Right renal pelvis (tissue), 4 donors: ENCODE measurements at places on chromosomes 1 and 21. TPM values are rescaled to one million over a fixed set of nuclear protein-coding genes. Genes with fewer than 3 reads are reported as not detected.
A peak's percentile ranks its signal among the peaks of the same experiment; 100 is the strongest.

GRCh38 chr1:35847935-35848565 lies 35.0 kb upstream of the AGO1 start:
- DNase-seq, result no peak

Gene PADI4
- 0.49 TPM for polyA plus RNA-seq

Gene PDC
- polyA plus RNA-seq, result 0.22 TPM

- no peak for DNase-seq
Observed at GRCh38 chr1:162681122-162681436, 48.8 kb downstream of the DDR2 start.

GRCh38 chr1:156618853-156619581 lies at the start of gene HAPLN2:
HAPLN2 (plus strand) TSS chr1:156619415; CDS start chr1:156623491, 4,076 bp downstream.
- no peak for DNase-seq

DNA sequence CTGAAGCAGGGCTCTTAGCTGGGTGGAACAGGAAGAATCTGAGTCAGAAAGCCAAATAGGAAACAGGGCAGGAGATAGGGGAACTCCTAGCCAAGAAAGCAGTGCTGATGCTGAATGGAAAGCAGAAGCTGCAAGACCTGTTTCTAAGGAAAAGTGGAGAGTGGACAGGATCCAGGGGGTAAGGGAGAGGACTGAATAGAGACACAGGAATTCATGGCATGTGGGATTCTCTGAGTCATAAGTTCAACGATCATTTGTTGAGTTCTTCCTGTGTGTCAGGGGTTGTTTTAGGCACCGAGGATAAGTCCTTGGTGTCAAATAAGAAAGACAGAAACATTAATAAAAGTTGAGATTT lies 153.8 kb upstream of the FGGY start:
- no peak for DNase-seq

DNA sequence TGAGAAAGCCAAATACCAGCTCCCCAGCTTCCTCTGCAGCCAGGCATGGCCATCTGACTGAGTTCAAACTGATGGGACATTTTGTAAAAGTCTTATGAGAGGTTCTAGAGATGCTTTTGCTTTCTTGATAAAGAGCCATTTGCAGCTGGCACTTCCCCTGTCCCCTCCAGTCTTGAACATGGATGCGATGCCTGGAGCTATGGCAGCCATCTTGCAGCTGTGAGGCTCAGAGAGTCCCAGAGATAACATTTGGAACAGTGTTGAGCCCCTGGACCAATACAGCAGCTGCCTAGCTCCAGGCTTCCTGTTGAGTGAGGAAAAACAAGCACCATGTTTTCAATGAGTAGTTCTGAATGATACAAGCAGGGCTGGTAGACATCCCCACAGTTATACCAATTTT lies 13.8 kb downstream of the CDCP2 start:
- DNase-seq, result no peak

- no peak for DNase-seq
Observed at GRCh38 chr1:30753660-30754123, 3.9 kb downstream of the LAPTM5 start.

GRCh38 chr21:15028186-15028585 lies 36.6 kb downstream of the NRIP1 start:
- no peak for DNase-seq

DNA sequence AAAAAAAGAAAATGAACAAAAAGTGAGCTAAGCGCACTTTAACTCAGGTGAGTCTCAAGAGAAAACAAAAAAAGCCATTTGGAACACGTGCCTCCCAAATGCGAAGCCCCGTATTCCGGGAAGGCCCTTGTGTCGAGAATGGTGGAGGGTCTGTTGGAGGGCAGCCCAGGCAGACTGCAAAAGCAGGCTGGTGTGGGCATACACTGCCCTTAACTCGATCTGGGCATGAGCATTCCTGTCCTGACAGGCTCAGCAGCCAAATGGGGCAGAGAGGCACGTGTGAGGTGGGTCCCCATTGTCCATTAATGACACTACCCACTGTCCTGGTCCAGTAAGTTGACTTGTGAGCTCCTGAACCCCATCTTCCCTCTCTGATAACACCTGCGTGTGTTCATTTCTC lies 57.7 kb downstream of the EVA1C start:
- no peak for DNase-seq

- no peak for DNase-seq
Observed at GRCh38 chr1:51961231-51961630, 29.3 kb downstream of the RAB3B start.

DNA sequence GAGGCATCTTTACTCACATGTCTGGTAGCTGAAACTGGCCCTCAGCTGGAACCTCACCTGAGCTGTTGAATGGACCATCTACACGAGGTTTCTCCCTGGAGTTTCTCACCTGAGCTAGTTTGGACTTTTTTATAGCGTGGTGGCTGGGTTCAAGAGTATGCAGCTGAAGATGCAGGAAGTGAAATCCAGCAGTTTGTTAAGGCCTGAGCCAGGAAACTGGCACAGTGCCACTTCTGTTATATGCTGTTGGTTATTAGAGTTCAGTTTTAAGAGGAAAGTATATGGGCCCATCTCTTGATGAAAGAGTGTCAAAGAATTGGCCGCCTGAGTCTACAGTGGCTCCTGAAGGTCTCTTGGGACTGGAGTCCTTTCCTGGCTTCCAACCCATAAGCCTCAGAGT lies 35.6 kb downstream of the STUM start:
- DNase-seq, result no peak

Gene SAMD11
- polyA plus RNA-seq, result 66.0 TPM

Gene RC3H1
- polyA plus RNA-seq, result 14.1 TPM

Gene SLC1A7
- 0.08 TPM for polyA plus RNA-seq

DNA sequence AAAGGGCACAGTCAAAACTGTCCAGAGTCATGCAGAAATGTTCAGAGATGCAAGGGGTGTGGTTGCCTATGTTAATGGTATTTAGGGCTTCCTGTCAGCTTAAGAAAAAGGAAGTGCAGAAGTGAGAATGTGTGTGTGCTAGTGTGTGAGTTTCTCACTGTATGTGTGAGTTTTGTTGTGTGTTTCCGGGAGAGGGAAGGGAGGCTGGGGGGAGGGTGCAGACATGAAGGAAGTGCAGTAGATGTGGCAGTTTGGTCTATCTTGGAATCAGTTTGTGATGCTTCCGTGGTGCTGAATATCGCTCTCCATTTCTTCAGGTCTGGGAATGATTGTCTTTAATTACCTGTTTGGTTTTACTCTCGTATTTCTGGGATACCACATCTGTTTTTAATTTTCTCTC lies 16.5 kb upstream of the ATP6V1G3 start:
- DNase-seq, result no peak

Gene KRTAP10-6
- not detected for polyA plus RNA-seq

DNA sequence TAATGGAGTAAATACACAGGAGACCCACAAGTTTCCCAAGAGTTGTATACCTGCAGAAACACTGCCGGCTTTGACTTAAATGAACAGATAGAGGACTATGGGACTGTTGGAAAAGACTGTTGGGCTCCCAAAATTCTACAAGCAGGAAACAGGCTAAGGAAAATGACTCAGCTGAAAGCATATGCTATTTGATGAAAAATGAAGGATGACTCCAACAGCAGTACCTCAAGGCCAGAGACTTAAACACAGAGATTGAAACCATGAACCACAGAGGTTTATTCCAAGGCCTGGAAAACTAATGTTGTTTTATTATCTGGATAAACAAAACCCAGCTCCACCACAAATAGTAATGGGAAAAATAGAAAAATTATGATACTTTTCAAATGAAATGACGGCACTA lies 187.7 kb downstream of the TNFSF18 start:
- no peak for DNase-seq

Gene ASTN1
- polyA plus RNA-seq, result 1.7 TPM

Gene UTS2
- polyA plus RNA-seq, result not detected

DNA sequence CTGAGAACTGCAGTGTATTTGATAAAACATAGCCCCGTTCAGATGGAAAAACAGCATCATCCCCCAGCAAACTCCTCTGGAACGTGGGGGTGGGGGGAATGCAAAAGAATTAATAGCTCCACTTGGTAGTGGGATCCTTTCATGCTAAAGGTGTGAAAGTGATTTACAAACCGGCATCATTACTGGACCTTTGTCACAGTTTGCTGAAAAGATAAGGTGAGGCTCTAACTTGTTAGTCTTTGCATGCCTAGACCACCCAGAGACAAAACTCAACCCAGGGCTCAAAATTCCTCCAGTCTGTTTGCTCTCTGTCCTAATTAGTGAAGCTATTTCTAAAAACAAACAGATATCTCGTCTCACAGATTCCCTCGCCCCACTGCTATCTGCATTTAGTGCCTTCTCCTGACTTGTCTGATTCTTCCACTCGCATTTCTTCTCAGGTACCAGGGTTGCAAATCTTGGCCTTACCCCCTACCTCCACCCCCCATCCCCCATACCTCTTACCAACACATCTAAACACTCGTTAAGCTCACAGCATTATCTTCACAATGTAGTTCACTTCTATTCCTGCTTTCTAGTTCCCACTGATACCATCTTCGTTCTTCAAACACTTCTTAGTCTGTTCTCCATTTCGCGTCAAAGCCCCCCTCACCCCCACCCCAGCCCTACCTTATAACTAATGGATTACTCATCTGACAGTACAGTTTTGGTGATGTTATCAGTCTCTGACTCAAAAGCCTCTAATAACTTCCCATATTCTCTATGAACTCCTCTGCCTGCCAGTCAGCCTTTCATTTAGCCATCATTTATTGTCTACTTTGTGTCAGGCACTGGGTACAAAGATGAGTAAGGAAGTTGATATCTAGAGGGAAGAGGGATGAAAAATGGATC lies 11.8 kb downstream of the IER5 start:
- no peak for DNase-seq

Gene AP4B1
- polyA plus RNA-seq, result 33.0 TPM

Gene CFAP57
- 4.1 TPM for polyA plus RNA-seq

Gene OR2L3
- not detected for polyA plus RNA-seq

Gene GBP7
- 0.17 TPM for polyA plus RNA-seq

DNA sequence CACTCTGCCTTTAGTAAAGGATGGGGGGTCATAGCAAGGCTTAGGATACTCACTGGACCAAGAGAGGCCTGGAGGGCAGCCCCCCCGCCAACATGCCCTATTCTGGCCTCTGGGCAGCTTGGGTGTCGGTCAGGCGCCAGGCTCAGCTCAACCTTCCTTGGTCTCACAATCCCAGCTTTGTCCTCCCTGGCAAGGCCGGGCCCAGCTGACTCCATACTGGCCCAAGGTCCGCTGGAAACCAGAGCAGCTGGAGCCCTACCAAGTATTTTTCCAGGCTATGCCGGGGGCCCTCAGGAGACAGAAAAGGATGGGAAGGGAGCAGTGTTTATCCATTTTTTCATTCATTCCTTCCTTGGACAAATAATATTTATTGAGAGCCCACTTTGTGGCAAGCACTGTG lies 6.2 kb downstream of the FBXO2 start:
- no peak for DNase-seq

- peak; percentile 43 for DNase-seq
Observed at GRCh38 chr1:22043198-22043769, 9.2 kb upstream of the CDC42 start.

Gene OR2L5
- polyA plus RNA-seq, result not detected

DNA sequence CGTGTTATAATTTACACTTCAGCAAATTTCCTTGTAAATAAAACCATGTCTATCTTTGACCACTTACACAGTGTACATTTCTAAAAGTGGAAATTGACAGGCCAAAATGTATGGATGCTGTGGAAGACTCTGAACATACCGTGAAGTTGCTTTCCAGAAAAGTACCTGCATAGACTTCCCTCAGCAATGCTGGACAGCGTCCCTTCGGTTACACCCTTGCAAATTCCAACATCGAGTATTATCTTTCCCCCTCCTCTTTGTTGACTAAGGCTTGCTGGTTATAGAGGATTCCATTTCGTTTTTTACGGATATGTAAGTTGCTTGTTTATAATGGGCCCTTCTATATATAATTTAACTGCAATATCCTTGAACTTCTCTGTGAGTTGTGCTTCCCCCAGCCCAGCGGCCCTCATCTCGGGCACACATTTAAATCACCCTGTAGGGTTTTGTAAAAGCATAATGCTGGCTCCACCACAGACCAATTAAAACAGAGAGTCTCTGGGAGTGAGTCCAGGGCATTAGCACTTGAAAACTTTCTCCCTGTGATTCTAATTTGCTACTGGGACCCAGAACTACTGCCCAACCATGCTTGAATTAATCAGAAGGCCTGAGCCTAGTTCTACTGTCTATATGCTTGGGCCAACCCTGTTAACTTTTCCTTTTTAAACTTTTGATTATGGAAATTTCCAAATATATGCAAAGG lies 230.3 kb downstream of the GRIK3 start:
- no peak for DNase-seq

Gene PPFIA4
- 5.6 TPM for polyA plus RNA-seq

Gene MANEAL
- 4.5 TPM for polyA plus RNA-seq

GRCh38 chr1:201904579-201904978 lies 15.9 kb downstream of the SHISA4 start:
- no peak for DNase-seq

Gene PARP1
- 133 TPM for polyA plus RNA-seq

Gene RCSD1
- 13.3 TPM for polyA plus RNA-seq

DNA sequence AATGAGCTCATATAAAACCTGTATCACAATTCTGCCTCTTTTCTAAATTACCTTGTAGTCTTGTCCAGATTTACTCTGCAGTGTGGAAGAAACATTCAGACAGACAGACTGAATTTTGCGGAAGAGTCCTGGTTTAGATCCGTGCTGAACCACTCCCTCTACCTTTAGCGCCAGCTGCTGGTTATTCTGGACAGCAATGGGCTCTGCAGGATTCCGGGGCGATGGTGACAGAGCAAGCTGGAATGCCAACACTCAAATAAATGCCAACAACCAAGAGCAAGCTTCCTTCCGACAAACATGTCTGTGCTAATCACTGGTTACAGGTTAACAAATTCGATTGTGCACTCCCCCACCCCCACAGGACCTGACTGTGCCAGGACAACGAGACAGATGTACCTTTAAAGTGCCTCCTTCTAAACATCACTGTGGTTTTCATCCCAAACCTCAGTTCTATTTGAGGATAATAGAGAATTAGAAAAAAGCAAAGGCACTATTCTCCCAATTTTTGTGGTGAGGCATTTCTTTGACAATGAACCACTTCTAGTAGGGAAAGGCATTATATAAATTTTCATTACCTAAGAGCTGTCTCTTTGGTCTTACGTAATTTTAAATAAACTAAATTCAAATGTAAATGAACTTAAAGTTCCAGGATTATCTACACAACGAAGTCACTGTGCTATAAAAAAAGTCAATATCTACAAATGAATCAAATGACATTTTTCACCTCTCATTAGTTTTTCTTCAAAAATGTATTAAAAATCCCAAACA lies 90.4 kb downstream of the INTS7 start:
- DNase-seq, result no peak

DNA sequence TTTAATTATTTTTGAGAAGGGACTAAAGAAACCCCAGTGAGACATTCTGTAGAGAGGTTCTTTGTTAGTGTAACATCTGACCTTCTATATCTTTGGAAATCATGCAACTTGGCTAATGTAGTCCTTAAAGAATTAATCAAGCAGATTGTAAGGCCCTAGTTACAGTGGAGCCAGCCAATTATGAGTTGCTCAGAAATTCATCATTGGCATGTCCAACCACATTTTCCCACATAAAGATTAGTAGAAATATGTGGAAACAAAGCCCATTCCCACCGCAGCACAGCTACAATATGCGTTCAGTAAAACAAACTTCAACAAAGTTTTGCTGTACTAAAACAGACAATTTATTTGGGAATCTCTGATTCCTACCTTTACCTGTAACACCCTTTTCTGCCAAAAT lies 27.8 kb downstream of the WNT2B start:
- DNase-seq, result no peak
